ENCODE measurements at places on chromosomes 3 and 15.

GRCh38 chr3:52860424-52860768 lies 25.6 kb upstream of the MUSTN1 start:
- no peak for DNase-seq

DNA sequence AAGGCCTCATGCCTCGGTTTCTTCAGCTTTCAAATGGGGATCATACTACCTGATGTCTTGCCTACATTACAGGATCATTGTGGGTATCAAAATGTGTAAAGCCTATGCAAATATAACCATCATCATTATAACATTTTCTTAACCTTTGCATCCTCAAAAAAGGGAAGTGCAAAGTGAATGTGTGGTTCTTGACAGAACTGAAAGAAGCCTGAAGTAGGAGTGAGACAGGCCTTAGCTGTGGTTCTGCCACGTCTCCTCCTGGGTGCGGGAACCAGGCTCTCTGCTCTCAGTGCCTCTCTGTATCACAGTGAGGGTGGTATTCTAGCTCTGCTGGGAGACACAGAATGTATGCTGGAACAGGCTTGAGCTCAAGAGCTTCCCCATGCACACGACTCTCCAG lies 316.9 kb upstream of the ICE2 start:
- no peak for DNase-seq

GRCh38 chr15:75508840-75509532 lies 57.5 kb upstream of the SIN3A start:
- DNase-seq = no peak

GRCh38 chr3:185981621-185982020 lies 43.8 kb upstream of the TRA2B start:
- no peak for DNase-seq

DNA sequence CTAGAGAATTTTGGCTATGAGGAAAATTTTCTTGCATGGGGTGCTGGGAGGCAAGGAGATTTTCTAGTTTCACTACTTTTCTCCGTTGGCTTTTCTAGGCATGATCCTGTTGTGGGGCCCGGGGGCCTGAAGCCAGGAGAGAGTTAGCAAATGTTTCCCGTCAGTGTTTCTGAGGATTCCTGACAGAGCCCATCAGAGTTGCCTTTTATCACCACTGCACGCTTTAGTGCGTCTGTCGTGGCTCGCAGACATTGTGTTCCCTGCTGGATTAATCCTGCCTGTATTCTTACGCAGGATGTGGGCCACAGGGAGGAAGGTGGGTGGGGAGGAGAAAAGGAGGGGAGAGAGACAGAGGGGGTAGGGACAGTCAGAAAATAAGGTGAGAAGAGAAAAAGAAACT lies 18.1 kb upstream of the BOC start:
- DNase-seq = no peak

DNA sequence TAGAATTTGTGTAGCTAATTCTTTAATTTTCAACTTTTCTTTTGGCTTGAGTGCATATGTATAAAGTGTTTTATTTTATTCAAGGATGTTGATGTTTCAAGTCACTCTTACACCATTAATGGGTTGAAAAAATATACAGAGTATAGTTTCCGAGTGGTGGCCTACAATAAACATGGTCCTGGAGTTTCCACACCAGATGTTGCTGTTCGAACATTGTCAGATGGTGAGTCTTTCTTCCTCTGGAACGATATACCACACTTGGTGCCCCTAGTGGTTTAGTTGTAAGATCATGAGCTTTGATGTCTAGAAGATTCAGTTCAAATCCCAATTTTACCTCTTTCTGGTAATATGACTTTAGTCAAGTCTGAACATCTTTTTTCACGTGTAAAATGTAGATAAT lies 119.3 kb downstream of the HCN4 start:
- DNase-seq = no peak

GRCh38 chr3:9384141-9384828 lies 13.1 kb upstream of the SETD5 start:
- DNase-seq = no peak

- DNase-seq = no peak
These were observed 12.3 kb downstream of the ABTB1 start for GRCh38 chr3:127684871-127685707.

DNA sequence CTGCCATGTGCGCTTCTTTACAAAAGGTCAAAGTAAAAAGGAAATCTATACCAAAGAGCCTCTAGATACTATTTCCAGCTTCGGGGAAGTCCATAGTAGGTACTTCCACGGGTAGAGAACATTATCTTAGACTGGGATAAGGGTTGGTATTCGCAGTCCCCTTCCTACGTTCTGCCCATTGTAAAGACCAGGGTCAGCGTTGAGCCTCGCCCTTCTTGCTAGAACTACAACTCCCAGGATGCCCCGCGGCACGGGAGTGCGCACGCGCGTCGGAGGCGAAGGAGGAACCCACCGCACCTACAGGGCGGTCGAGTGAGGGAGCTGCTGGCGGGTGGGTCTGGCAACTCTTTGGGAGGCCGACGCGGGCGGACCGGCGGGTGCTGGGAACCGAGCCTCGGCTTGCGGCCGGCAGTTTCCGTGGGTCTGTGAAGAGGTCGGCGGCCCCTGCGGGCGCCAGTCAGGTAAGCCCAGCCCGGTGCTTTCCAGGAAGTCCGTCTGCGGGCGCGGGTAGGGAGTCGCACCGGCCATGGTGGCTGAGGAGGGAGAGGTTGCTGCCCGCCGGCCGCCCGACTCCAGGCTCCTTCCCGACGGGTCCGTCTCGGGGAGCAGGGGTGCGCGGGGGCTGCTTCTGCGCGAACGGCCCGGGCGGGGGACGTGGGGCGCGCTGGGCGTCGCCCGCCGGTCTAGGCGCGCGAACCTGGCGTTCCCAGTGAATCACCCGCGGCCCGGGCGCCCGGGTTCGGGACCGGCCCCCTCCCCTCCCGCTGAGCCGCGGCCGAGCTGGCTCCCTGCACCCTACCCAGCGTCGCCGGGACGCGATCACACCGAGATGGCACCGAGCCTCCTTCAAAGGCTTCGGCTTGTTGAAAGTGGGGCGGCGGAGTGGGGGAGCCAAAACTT lies at the start of gene TMOD3:
TMOD3 (plus strand) TSS at position 278 of the 900 bp plus-strand sequence. CDS start 33,232 bp downstream, outside the sequence.
- DNase-seq = peak; percentile 75

DNA sequence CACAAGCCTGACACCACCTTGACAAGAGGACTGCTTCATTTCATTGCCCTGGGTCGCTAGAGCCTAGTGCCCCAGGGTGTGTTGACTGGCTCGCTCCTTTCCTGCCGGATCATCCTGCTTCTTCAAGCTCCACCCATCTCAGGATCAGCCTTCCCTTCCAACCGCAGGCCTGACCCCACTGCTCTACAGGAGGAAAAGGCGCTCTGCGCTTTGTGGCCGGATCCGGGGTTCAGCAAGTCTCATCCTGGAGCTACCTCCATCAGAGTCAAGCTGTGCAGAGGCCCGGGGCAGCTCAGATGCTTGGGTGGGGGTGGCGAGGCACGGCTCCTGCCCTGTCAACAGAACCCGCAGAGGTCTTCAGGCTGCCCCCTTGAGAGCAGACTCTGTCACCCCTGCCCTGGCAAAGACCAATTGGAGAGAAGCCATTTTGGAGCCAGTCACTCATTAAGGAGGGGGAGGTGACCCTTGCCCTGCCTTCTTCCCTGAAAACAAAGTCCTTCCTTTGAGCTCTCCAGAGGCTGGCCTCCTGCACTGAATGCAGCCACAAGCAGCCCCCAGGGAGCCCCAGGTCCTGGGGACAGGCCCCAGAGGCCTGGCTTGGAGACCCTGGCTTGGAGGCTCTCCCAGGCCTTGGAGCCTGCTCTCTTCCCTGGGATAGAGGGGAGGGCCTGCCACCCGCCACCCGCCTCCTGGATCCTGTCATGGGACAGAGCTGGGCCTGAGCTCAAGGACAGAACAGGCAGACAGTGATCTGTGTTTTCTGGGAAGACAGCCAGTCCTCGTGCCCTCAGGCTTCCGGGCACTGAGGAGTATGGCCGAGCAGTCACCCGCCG lies 80.3 kb downstream of the CPN2 start:
- no peak for DNase-seq

- no peak for DNase-seq
These were observed 28.0 kb downstream of the TFG start for GRCh38 chr3:100737334-100737733.

- DNase-seq = no peak
These were observed 63.5 kb upstream of the SLC6A1 start for GRCh38 chr3:10928961-10929471.

DNA sequence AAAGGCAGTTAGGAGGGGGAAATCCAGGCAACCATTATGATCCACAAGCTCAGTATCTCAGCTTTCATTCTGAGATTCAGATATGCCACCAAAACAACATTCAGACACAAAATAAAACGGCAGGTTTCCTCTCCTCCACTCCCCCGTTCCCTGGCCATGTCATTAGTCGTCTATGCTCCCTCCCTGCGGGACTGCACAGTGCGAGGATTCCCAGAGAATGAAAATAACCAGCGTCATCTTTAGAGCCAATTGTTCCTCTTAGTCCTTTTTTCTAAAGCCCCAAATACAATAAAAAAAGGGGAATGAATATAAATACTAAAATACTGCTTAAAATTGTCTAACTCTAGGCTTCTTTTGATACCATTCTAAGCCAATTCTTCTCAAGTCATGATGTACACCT lies 7.8 kb upstream of the SLCO3A1 start:
- DNase-seq = no peak

DNA sequence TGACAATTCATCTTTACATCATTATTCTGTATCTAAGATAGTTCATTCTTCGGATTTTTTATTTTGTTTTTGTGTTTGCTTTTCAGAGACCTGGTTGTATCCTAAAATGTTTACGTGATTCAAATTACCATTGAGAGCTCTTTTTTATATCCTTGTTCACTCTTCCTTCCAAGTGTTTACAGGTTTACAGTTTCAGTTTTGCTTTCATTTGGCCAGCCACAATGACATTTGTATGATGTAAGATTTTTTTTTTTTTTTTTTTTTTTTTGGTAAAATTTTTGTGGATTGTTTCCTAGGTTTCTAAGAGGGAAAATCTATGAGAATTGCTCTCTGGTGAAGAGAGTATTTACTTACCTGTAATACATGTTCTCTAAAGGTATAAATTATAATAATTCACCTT lies 55.0 kb downstream of the SETD5 start:
- DNase-seq = no peak

GRCh38 chr3:114151091-114151490 lies 27.8 kb downstream of the DRD3 start:
- DNase-seq = no peak

GRCh38 chr15:59180945-59181600 lies 25.6 kb upstream of the LDHAL6B start:
- DNase-seq = no peak

DNA sequence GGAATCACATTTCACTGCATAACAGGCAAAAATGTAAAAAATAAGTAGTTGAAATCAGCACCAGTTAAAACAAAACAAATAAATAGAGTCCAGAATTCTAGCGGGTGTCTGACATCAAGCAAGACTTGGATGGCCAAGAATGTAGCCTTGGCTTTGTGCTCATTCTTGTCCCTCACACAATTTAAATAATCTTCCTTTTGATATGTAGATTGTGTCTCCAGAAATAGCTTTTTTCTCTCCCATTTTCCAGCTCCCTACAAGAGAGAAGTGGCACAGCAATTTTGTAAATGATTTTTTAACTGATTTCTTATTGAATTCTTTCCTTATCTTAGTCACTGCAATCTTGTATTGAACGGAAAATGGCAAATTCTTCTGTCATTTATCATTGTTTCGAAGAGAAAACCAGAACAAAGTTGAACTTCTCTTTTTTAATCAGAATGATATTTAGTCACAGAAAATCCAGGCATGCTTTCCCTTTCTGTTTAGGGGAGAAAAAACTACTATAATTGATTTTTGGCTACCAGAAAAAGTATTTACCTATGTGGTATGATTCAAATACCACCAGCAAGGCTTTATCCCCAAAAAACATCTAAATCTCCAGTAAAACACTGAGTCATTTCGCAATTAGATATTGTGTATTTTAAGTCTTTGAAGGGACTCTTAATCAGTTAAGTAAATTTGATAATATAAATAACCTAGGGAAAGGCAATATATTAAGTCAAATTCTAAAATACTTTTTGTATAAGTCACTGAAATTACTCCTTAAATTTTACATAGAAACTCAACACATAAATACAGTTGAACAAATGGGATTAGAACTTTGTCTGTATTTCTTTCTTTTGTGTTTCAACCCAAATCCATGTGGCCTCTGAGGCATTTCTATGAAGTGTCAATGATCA lies 481.7 kb downstream of the GBE1 start:
- no peak for DNase-seq

DNA sequence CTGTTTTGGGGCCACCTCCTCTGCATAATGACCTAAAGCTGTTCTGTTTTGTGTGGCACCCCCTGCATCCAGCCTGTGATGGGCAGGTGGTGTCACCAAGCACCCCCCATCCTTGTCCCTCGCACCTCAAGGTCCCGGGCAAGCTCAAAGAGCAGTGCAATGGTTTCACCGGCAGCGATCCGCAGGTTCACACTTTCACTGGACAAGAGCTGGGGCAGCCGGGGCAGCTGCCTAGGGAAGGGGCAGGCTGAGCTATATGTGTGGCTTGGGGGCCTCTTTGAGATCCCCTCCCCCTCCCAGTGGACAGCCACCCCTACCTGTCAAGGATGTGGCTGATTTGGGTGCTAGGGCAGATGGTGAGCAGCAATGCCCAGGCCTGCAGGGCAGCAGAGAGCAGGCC lies 3.1 kb downstream of the IFRD2 start:
- no peak for DNase-seq

- no peak for DNase-seq
These were observed 29.7 kb downstream of the EPHB1 start for GRCh38 chr3:134824791-134825190.

GRCh38 chr3:57959423-57960173 lies 48.6 kb upstream of the FLNB start:
- no peak for DNase-seq

GRCh38 chr3:153087595-153088566 lies 74.1 kb upstream of the RAP2B start:
- DNase-seq = no peak

- no peak for DNase-seq
These were observed 267.1 kb upstream of the TPRG1 start for GRCh38 chr3:188904670-188905069.

DNA sequence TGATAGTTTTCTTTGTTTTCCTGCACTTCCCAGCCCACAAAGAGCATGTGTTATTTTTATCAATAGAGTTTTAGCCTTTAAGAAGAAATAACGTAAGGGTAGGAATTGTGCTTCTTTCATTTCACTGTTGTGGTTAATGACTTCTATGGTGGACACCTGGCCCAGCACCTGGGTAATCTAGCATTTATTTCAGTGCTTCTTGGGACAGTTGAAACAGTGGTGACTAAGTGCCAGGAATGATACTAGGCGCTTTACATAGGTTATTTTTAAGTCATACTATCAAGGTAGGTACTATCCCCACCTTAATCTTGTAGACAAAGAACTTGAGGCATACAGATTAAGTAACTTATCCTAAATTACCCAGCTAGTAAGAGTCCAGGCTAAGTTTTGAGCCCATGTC lies 243.8 kb downstream of the SOX2 start:
- DNase-seq = no peak

- no peak for DNase-seq
These were observed 129.0 kb downstream of the BBX start for GRCh38 chr3:107651782-107652181.

DNA sequence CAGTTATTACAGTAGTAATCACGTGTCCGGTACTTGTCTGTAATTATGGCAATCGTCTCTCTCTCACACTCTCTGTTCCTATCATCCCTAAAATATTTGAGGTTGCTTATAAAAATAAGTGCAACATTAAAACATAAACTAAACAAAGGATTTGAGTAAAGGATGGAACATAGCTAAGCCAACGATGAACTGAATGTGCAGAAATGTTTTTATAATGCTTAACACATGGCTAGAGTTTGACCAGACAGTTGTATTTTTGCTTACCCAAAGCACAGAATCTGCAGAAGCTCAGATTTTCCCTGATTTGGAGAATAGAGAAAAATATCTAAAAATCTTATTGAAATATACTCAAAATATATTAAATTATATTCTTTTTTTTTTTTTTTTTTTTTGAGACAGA lies 1030.9 kb downstream of the NAALADL2 start:
- DNase-seq = no peak
